ENCODE measurements at places on chromosomes 1 and 21. TPM values are rescaled to one million over a fixed set of nuclear protein-coding genes. Genes with fewer than 3 reads are reported as not detected.

Gene OR2T11
- total RNA-seq: not detected

Gene DPT
- not detected for total RNA-seq

Gene CTH
- 18.2 TPM for total RNA-seq

Gene CELA2A
- total RNA-seq: not detected

Gene PEX19
- total RNA-seq: 43.8 TPM

Gene RNU1-3
- total RNA-seq: under 0.01 TPM

Gene SLAMF6
- not detected for total RNA-seq

Gene HMGCS2
- total RNA-seq: not detected

Gene SPATA46
- not detected for total RNA-seq

Gene PIGK
- 27.7 TPM for total RNA-seq

Gene EVA1C
- total RNA-seq: 0.54 TPM

Gene SLC25A34
- 0.34 TPM for total RNA-seq

Gene VAV3
- 8.8 TPM for total RNA-seq

Gene SLC30A2
- 0.48 TPM for total RNA-seq

Gene BATF3
- total RNA-seq: 5.4 TPM

Gene TACSTD2
- total RNA-seq: 183 TPM

Gene GPR37L1
- total RNA-seq: 0.04 TPM

Gene ESRRG
- total RNA-seq: 0.34 TPM

Gene PUM1
- 78.1 TPM for total RNA-seq

Gene ITGB2
- total RNA-seq: 9.1 TPM

Gene BMP8B
- 2.8 TPM for total RNA-seq

Gene ALG14
- 0.92 TPM for total RNA-seq

Gene C4BPA
- total RNA-seq: not detected

Gene TLR5
- total RNA-seq: 3.7 TPM

Gene CYB5RL
- total RNA-seq: 6.6 TPM

Gene TEDDM1
- not detected for total RNA-seq

Gene HDGF
- total RNA-seq: 271 TPM

Gene BGLAP
- total RNA-seq: not detected

Gene RHEX
- total RNA-seq: 0.82 TPM

Gene HFM1
- total RNA-seq: 0.79 TPM

Gene USH2A
- total RNA-seq: not detected

Gene RNU1-4
- total RNA-seq: under 0.01 TPM

Gene PTBP2
- 8.1 TPM for total RNA-seq

Gene ADPRS
- 66.5 TPM for total RNA-seq

Gene PADI4
- total RNA-seq: not detected

Gene OR6N2
- not detected for total RNA-seq

Gene ARHGAP29
- 82.3 TPM for total RNA-seq

Gene GALNT2
- 57.0 TPM for total RNA-seq

Gene CEP104
- total RNA-seq: 47.3 TPM

Gene AKIRIN1
- 62.2 TPM for total RNA-seq

Gene PTGER3
- 1.4 TPM for total RNA-seq

Gene KCNJ9
- total RNA-seq: not detected

Gene LMX1A
- not detected for total RNA-seq

Gene CCDC18
- total RNA-seq: 16.9 TPM

Gene NR1I3
- total RNA-seq: not detected

Gene IGSF9
- 1.9 TPM for total RNA-seq

Gene AQP10
- not detected for total RNA-seq

All from kidney epithelial cell (primary cell).